Diencephalon (tissue), 1 donor: ENCODE measurements at places on chromosomes 1 and 21. TPM values are rescaled to one million over a fixed set of nuclear protein-coding genes. Genes with fewer than 3 reads are reported as not detected.

The TBX15 gene
- total RNA-seq = 0.69 TPM

The RNU1-1 gene
- total RNA-seq = under 0.01 TPM

The PRAMEF20 gene
- total RNA-seq = not detected

The ELF3 gene
- total RNA-seq = not detected

The KANK4 gene
- 2.3 TPM for total RNA-seq

The MSH4 gene
- total RNA-seq = 1.6 TPM

The PTAFR gene
- total RNA-seq = 3.5 TPM

The MPL gene
- 0.23 TPM for total RNA-seq

The LRRC71 gene
- 1.2 TPM for total RNA-seq

The SIK1 gene
- 6.5 TPM for total RNA-seq

The LAMC1 gene
- total RNA-seq = 35.5 TPM

The APCS gene
- total RNA-seq = not detected

The CRYZ gene
- 22.1 TPM for total RNA-seq

The SPRR3 gene
- not detected for total RNA-seq

The WNT3A gene
- total RNA-seq = not detected

The LCE3D gene
- total RNA-seq = not detected

The AMY1C gene
- not detected for total RNA-seq

The FTCD gene
- 0.69 TPM for total RNA-seq

The AADACL3 gene
- total RNA-seq = not detected

The ARHGAP29 gene
- total RNA-seq = 25.8 TPM

The DPYD gene
- total RNA-seq = 20.5 TPM

The RGS1 gene
- total RNA-seq = 26.1 TPM

The PPFIA4 gene
- total RNA-seq = 32.8 TPM

The KRTAP6-1 gene
- total RNA-seq = not detected

The RUNX3 gene
- 0.23 TPM for total RNA-seq

The ODF2L gene
- 103 TPM for total RNA-seq

The WNT2B gene
- total RNA-seq = 1.8 TPM

The MEF2D gene
- total RNA-seq = 7.6 TPM

The COL8A2 gene
- total RNA-seq = 2.1 TPM

The CCDC17 gene
- total RNA-seq = 0.46 TPM

The DCST1 gene
- total RNA-seq = not detected

The FAM89A gene
- total RNA-seq = 12.0 TPM

The SZT2 gene
- total RNA-seq = 26.5 TPM

The FCRL1 gene
- total RNA-seq = 0.23 TPM

The EPS8L3 gene
- not detected for total RNA-seq

The LCE1D gene
- total RNA-seq = not detected

The NPPB gene
- 3.0 TPM for total RNA-seq

The SLC5A9 gene
- total RNA-seq = 0.46 TPM

The TINAGL1 gene
- 3.0 TPM for total RNA-seq

The LRRC38 gene
- total RNA-seq = 0.46 TPM

The SLFNL1 gene
- total RNA-seq = 0.92 TPM

The OLFML3 gene
- total RNA-seq = 19.8 TPM

The SLC45A3 gene
- 1.2 TPM for total RNA-seq

The UMODL1 gene
- total RNA-seq = not detected

The HUNK gene
- 8.1 TPM for total RNA-seq

The DRAXIN gene
- 36.7 TPM for total RNA-seq

The MATN1 gene
- 0.46 TPM for total RNA-seq

The GBP7 gene
- not detected for total RNA-seq

The SMCP gene
- not detected for total RNA-seq
